Skeletal muscle cell (primary cell): ENCODE measurements at places on chromosomes 11 and 22.

DNA sequence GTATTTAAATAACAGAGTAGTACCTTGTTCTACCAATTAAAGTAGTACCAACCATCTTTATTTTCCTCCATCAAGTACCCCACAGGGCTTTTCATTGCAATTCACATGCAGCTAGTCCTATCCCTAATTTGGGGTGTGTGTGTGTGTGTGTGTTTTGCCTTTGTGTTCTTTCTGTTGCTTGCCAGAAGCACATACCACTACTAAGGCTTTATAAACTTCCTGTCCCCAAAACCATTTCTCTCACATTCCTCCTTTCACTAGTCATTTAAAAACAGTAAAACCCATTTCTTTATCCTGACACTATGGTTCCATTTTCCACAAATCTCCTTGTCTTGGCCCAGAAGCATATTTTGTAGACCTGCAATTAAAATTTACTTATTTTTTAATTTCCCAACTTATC lies 54.6 kb downstream of the SLC36A4 start:
- no peak for DNase-seq

DNA sequence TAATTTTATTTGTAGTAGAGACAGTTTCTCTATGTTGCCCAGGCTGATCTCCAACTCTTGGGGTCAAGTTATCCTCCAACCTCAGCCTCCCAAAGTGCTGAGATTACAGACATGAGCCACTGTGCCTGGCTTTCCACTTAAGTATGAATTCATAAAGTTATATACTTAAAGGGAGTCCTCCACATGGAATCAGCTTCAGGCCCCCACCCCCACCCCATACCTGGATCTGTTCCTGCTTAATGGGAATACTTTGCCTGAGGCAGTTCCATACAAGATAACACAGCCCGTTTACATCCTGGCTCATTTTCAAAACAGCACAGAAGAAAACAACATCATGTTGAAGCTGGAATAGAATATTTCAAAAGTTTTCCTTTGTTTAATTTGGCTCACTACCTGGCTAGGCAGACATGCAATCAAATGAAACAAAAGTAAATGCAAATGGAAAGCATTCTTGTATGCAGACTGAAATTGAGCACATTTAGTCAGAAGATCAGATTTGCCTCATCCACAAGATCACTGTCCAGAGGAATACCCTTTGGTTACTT lies 82.4 kb downstream of the FAT3 start:
- DNase-seq = no peak

- DNase-seq = no peak
Measured at GRCh38 chr11:8913961-8914660, 3.1 kb downstream of the AKIP1 start.

DNA sequence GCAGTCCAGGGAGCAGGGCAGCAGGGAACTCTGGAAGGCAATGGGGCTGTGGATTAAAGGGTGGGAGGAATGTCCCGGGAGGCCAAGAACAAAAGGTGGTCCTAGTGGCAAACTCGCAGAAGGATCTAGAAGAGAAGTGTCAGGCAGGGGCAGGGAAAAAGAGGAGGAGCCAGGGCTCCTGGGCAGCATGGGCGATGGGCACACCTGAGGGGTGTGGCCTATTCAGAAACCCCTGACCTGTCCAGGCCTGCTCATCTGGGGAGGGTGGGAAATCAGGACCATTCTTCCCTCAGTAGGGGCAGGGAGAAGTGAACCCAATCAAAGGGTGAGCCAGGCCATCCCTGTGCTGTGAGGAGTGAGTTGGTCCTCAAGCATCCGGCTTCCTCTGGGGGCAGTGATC lies 108.6 kb downstream of the TRIM29 start:
- no peak for DNase-seq

DNA sequence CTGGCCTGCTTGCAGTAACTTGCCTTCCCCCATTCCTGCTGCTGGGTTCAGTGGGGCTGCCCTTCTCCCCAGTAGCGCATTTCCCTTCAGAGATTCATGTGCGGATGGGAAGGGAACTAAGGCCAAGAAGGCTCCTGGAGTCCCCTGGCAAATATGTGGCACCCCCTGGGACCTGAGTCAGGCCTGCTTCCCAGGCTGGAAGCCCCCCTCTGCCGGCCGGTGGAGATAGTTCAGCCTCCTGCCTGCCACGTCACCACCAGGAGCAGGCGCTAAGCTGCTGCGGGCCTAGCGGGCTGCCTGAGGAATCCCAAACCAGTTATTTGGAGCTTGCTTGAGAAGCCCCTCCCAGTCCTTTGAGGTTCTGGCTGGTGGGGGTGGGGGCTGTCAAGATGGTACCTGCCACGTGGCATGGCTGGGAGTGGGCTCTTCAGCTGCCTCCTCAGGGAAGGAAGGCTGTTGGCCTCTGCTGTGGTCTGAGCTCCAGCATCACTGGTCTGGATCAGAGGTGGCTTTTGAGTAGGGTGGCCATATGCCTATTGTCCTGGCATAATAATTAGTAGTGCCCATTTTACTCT lies 2.0 kb downstream of the SERPINH1 start:
- DNase-seq = peak; percentile 92

GRCh38 chr22:46303347-46303965 lies 6.8 kb downstream of the GTSE1 start:
- DNase-seq = no peak

GRCh38 chr11:121553806-121554205 lies 101.0 kb upstream of the SORL1-AS1 start:
- DNase-seq = no peak

- no peak for DNase-seq
Measured at GRCh38 chr11:21771097-21771496, 421.8 kb upstream of the ANO5 start.

GRCh38 chr11:92954003-92954402 lies 15.4 kb upstream of the MTNR1B start:
- DNase-seq = no peak

- no peak for DNase-seq
Measured at GRCh38 chr11:2853997-2854560, 31.5 kb downstream of the CDKN1C start.

DNA sequence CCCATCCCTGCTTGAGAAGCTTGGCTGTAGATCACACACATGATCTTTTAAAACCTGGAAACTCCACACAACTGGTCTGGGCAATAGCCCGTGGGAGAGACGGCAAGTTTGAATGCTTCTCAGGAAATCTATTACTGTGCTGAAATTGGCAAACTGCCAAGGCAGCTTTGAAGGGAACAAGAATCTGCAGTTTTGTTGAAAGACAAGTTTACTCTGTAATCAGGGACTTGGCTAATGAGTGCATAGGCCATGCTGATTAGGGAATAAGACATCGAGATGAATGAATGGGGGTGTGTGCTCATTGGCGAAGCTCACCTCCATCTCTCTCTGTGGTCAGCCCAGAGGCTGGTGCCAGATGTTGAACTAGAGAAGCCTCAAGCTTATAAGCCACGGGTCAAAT lies 218.8 kb downstream of the HIPK3 start:
- peak; percentile 60 for DNase-seq

- DNase-seq = peak; percentile 25
Measured at GRCh38 chr11:3920148-3920852, 64.8 kb downstream of the STIM1 start.

GRCh38 chr22:20026996-20027601 lies 6.2 kb downstream of the TANGO2 start:
- no peak for DNase-seq

GRCh38 chr11:33259869-33260268 lies 2.7 kb downstream of the HIPK3 start:
- no peak for DNase-seq

DNA sequence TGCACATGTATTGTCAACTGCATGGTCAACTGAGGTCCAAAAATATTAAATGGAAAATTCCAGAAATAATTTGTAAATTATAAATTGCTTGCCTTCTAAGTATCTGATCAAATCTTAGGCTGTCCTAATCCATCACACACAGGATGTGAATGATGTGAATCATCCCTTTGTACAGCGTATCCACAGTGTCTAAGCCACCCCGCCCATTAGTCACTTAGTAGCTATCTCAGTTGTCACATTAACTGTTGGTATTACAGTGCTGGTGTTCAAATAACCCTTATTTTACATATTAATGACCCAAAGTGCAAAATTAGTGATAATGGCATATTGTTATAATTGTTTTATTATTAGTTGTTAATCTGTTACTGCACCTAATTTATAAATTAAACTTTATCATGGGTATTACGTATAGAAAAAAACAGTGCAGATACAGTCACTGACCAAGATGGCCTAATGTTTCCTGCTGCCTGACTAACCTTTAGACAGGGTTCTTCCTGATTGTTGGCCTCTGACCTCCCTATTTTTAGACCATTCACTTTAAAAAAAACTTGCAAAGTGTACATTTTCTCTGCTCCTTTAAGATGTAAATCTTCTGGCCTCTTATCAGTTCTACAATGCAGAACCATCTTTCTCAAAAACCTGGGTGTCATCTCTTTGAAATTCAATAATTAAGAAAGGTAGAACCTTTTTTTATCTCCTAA lies 2.9 kb upstream of the SVIP start:
- no peak for DNase-seq

- DNase-seq = no peak
Measured at GRCh38 chr22:45397806-45398205, 15.6 kb downstream of the SMC1B start.

DNA sequence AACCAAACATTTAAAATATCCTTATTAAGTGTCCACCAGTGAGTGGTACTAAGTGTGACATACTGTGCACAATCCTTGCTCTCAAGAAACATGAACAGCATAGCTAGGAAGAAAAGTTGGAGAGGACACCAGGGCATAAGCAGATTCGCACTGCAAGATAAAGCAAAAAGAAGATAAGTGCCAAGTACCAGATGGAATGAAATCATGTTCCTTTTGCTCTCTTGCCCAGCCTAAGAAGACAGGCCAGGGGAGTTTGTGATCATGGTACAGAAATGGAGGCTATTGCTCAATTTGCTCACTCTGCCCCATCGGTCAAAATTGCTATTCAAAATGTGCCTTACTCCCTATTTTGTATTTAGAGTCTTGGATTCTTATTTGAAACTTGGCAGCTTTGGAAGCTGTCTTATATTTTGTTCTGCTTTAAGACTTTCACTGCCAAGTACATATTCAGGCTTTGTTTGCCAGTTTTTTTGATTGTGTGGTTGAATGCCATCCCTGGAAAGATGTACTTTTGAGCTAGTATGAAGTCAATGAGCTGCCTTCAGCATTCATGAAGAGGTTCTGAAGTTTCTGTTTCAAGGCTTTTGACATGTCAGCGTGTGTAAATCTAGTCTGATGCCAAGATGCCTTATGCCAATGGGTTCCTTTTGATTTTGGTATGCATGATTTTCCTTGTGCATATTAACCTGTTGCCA lies 90.3 kb downstream of the PAX6 start:
- no peak for DNase-seq

- no peak for DNase-seq
Measured at GRCh38 chr11:18352581-18352980, 30.2 kb downstream of the GTF2H1 start.

- DNase-seq = no peak
Measured at GRCh38 chr11:65781962-65782815, 1.4 kb upstream of the AP5B1 start.

- DNase-seq = no peak
Measured at GRCh38 chr11:68584097-68584496, 100.2 kb upstream of the GAL start.

DNA sequence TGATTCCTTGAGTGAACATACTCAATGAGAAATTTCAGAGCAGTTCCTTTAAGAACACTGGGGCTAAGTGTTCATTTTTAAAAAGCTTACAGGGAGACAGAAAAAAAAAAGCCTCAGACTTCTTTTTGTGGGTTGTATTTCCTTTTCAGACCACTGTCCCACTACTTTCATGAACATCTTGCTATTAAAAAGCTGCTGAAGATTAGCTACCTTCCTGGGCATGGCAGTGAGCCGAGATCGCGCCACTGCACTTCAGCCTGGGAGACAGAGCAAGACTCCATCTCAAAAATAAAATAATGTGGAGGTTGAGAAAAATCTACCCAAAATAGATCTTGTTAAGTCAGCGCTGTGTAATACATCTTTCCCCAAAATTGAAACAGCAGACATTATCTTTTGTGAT lies 10.8 kb downstream of the TRAF6 start:
- DNase-seq = no peak

DNA sequence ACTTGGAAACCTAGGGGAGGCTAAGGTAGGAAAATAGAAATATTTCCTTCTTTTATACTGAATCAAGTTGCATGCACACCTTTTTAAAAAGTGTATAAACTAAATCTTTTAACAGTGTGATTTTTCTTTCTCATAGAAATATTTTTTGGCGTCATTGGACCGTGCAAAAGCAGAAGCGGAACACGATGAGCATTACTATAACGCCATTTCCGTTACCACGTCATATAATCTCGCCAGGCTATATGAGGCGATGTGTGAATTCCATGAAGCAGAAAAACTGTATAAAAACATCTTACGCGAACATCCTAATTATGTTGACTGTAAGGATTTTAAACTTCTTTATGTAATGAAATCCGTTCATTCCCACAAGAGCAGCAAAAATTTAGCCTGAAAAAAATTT lies 13.4 kb downstream of the CTR9 start:
- DNase-seq = no peak

GRCh38 chr11:129368889-129369672 lies 6.6 kb upstream of the BARX2 start:
- DNase-seq = no peak

DNA sequence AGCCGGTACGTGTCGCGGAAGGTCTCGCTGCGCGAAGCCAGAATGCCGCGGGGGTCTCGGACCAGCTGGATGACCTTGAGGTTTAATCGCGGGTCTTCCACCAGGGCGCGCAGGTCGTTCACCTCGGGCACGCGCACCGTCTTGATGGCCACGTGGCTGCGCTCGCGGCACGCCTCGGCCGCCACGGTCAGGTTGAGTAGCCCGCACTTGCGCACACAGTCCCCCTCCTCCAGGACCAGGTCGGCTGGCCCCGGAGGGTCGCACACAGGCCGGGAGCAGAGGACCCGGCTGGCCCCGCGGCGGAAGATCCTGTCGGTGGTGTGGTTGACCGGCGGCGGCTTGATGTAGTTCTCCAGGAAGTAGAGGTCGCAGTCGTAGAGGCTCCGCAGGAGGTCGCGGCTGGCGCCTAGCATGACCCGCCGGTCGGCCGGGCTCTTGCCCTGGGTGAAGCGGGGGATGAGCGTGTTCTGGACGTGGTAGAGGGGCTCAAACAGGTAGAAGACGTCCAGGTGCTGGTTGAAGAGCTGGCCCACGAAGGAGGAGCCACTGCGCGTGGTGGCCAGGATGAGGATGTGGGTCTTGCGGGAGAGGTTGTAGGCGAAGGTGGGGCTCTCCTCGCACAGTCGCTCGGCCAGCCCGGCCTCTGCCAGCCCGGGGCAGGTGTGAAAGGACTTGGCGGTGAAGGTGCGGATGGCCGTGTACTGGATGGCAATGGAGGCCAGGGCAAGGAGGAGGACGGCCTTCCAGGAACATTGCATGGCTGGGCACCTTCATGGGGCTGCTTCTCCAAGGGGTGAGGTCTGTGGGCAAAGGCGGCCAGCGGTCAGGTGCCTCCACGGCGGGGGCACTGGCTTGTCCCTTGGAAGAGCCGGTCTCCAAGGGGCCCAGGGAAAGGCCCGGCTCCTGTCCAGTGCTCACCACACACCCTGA lies 15.0 kb downstream of the CHST1 start:
- DNase-seq = no peak

- DNase-seq = no peak
Measured at GRCh38 chr11:90204832-90205646, 17.8 kb downstream of the CHORDC1 start.

- no peak for DNase-seq
Measured at GRCh38 chr11:76090174-76090573, 116.1 kb downstream of the WNT11 start.
